AG08395 (cell line): ENCODE measurements at places on chromosomes 5 and 9.
A peak's percentile ranks its signal among the peaks of the same experiment; 100 is the strongest.

- no peak for DNase-seq
Measured at GRCh38 chr5:113984928-113985327, 376.9 kb upstream of the KCNN2 start.

- DNase-seq: no peak
Measured at GRCh38 chr5:131928957-131929356, 16.5 kb downstream of the MEIKIN start.

- DNase-seq: no peak
Measured at GRCh38 chr5:10862085-10862484, 101.1 kb upstream of the DAP start.

DNA sequence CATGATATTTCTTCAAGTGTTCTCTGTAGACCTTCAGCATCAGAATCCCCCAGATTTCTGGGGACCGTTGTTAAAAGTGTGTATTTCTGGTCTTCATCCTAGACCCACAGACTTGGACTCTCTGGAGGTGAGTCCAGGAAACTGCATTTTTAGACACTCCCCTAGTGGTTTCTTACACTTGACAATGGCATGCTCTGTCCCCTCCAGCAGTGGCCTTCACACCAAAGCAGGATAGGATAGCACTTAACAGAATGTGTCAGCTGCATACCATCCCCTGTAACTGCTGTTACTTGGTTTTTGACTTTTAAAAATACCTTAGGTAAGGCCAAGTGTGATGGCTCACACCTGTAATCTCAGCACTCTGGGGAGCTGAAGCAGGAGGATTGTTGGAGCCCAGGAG lies 20.8 kb downstream of the CDO1 start:
- no peak for DNase-seq

GRCh38 chr5:38751103-38751502 lies 94.7 kb upstream of the OSMR start:
- no peak for DNase-seq

GRCh38 chr5:134124289-134125038 lies 10.0 kb downstream of the TCF7 start:
- DNase-seq: peak; percentile 73

- DNase-seq: no peak
Measured at GRCh38 chr5:1948663-1949191, 66.0 kb upstream of the IRX4 start.

DNA sequence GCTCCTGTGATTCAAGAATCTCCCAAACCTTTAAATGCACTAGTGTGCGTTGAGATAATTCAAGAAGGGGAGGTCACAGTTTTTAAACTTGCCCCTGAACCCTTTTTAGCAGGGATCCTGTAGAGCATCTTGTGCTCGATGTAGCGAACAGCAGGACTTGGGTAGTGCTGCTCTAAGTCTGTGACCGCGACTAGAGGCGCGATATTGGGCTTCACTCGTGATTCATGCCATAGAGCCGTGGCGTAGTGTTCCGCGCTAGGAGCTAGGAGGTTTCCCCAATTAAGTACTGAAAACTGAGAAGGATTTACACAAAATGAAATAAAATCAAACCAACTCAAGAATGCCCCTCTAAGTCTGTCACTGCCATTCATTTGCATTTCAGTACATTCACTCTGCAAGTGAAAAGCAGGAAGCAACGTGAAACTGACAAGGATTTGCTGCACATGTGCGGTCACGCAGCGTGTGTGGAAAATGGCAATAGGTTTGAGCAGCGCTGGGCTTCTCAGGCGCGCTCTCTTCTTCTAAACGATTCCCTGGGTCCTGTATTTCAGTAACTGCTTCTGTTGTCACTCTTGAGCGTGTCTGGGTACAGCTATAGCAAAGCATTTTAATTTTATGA lies 1135.9 kb upstream of the WWC1 start:
- DNase-seq: no peak

GRCh38 chr5:160158087-160158486 lies 38.8 kb upstream of the PWWP2A start:
- no peak for DNase-seq

GRCh38 chr5:88770276-88771257 lies 112.4 kb downstream of the MEF2C start:
- DNase-seq: no peak

GRCh38 chr5:169635936-169636335 lies 1.1 kb upstream of the DOCK2 start:
- no peak for DNase-seq

DNA sequence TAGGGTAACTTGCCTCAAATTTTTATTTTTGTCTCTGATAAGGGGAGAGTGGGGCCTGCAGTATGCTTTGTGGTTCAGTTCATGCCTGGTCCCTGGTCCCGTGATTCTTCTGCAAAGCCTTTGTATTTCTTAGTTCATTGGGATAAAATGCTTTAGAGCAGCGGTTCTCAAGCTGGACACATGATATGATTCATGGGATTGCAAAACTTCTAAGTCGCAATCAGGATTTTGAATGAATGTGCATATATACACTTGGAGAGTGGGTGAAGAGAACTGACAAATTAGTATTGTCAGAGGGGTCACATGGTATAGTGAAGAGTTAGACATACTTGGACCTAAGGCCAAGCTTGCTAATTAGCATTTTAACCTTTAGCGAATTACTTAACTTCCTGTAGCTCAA lies 265.4 kb upstream of the KLF9 start:
- DNase-seq: no peak

GRCh38 chr5:65863747-65864146 lies 62.6 kb upstream of the ERBIN start:
- DNase-seq: no peak

DNA sequence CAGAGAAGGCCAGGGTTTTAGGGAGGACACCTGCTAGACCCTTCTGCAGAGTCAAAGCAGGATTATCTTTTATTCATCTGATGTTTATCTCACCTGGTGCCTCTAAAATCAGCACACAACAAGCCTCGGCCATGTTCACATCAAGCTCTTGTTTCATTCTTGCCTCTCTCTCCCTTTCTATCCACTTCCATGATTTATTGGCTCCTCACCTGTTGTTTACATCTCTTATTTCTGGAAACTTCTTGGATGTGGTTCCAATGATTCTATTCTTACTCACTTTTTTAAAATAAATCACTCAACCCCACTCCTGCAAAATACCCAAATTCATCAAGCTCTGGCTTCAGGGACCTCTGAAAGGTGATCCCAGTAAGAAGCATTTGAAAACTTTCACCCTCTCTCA lies 407.0 kb upstream of the KLF4 start:
- DNase-seq: no peak

- no peak for DNase-seq
Measured at GRCh38 chr5:89573345-89573744, 690.4 kb upstream of the MEF2C start.

DNA sequence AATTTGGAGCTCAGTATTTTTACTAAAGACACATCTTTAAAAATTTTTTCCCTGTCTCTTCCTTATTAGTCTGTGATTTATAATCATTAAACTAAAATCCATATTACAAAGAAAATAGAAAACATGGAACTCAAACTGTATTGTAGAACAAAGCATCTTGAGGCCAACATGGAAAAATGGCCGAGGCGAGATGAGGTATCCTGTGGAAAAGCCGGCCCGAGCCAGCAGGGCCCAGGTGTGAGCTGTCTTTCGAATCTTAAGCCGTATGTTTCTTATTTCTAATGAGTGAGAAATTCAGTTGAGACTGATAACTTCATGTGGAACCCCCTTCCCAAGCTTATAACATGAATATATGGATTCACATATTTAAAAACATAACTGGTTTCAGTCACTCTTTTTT lies 170.4 kb upstream of the OTULINL start:
- DNase-seq: no peak

GRCh38 chr9:98142925-98143481 lies 24.0 kb upstream of the TRIM14 start:
- no peak for DNase-seq

GRCh38 chr9:116549786-116550660 lies 137.1 kb upstream of the TRIM32 start:
- DNase-seq: no peak

GRCh38 chr5:89168766-89169165 lies 285.8 kb upstream of the MEF2C start:
- no peak for DNase-seq

DNA sequence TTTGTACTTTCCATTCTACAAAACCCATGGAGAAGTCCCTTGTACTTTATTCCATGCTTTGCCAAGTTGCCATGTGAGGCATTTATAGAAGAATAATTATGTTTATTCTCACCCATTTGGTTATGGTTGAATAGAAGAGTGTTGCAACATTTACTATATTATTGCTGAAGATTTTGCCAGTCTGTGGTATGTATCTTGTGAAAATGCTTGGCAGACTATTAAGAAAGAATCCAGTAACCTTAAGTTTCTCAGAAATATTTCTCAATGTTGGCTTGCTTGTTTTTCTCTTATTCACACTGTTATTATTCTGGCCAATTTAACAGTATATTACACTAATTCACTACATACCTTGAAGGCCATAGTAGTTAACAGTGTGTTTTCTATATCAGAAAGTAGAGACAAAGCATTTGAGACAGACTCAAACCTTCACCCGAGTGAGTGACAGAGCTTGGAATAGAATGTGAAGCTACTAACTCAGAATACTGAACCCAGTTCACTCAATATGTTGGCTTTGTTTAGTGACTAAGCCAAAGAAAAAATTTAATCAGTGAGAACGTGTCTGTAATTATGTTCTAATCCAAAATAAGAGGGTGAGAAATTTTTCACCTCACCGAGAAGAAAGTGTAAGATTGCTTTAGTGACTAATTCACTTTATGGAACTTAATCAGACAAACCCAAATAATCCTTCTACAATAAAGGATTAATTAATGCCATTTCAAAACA lies 184.4 kb downstream of the CWC27 start:
- no peak for DNase-seq

GRCh38 chr5:87876616-87877015 lies 392.0 kb downstream of the TMEM161B start:
- DNase-seq: no peak

- no peak for DNase-seq
Measured at GRCh38 chr5:176881816-176882566, 17.2 kb downstream of the HK3 start.

DNA sequence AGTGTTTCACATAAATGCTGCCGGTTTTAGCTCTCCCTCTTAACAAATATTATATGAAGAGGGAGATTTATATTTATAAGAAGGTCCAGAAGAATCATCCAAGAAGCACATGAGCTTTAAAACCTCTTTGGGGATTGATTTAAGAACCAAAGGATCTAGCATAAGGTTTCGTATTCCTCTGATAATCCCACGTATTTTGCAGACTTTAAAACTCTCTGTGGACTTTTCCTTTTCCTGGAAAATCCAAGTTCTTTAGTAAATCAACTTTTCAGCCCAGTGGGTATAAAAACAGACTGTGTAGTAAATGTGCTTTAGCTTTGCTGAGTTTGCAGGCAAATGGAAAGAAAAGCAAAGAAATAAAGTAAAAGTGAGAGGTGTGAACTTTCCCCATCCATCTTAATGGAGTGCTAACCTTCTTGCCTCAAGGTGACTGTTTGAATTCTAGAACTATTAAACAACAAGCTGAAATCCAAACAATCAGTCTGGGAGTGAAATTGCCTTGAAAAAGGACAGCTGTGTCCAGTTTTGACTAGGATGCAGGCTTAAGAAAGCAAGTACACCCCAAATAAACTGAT lies 363.4 kb upstream of the SLC24A2 start:
- DNase-seq: no peak

DNA sequence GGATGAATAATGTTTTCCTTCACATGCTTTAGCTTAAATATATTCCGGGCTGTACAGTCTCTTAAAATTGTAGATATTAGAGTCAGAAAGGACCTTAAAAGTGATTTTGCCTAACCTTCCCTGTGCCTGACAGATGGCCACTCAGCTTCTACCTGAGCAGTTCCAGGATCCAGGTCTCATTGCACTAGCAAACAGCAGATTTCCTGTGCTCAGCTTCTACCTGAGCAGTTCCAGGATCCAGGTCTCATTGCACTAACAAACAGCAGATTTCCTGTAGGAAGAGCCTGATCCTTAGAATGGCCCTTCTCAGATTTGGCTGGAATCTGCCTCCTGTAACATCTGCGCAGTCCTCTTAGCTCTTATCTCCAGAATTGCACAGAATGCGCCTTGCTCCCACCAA lies 219.8 kb downstream of the AOPEP start:
- DNase-seq: no peak

- DNase-seq: no peak
Measured at GRCh38 chr5:1464096-1464446, 18.8 kb upstream of the SLC6A3 start.

DNA sequence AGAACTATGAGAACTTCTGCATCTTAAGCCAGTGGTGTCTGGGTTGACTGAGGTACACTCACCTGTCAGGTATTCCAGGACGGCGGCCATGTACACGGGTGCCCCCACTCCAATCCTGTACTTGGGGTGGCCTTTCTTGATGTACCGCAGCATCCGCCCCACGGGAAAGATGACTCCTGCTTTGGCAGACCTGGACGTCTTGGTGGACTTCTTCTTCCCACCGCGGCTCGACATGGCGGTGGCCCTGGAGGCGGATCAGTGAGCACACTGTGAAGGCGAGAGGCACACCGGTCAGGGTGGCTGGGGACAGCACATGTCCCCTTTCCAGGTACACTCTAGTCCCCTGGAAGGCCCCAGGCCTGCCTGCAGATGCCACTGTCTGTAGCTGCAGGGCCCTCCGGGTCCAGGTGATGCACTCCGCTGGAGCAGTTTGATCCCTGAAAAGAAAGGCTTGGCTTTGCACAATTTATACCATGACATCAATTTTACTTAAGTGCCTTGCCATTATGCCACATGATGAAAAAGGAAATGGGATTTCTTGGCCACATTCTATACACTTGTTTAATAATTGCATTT lies 10.1 kb downstream of the MACROH2A1 start:
- DNase-seq: no peak

DNA sequence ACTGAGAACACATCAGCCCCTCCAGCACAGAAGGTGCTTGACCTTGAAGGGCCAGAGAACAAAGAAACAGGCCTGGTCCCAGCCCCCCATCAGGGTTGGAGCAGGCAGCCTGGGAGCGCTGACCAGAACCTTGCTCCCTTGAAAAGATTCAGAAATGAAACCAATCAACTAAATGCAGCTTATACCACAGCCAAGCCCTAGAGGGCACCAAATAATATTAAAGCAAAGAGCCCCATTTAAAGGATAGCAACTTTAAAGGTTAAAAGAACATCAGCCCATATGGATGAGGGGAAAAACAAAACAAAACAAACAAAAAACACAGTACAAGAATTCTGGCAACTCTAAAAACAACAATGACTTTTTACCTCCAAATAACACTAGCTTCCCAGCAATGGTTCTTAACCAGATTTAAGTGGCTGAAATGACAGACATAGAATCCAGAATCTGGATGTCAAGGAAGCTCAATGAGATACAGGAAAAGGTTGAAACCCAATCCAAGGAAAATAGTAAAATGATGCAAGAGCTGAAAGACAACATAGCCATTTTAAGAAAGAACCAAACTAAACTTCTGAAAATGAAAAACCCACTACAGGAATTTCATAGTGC lies 471.9 kb downstream of the MTRR start:
- peak; percentile 43 for DNase-seq

DNA sequence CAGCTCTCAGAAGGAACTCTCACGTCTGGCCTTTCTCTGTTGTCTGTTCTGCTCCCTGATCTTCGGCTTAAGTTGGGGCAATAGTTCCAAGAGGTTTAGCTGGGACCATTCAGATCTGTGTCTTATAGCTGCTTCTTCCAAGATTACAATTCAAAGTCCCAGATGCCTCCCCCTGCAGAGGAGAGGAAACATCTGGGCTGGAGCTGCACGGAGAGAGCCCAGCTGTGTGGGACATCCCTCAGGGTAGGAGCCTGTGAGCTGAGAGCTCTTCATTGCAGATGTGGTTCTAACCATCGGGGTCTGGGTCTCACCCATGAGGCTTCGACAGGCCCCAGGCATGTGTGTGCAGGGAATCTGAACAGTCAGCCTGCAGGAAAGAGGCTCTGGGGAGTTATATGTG lies 9.0 kb upstream of the PHF19 start:
- no peak for DNase-seq

- DNase-seq: no peak
Measured at GRCh38 chr5:57613741-57614140, 131.1 kb upstream of the ACTBL2 start.
